Fibroblast of the aortic adventitia (primary cell): ENCODE measurements at places on chromosomes 13 and 19.

DNA sequence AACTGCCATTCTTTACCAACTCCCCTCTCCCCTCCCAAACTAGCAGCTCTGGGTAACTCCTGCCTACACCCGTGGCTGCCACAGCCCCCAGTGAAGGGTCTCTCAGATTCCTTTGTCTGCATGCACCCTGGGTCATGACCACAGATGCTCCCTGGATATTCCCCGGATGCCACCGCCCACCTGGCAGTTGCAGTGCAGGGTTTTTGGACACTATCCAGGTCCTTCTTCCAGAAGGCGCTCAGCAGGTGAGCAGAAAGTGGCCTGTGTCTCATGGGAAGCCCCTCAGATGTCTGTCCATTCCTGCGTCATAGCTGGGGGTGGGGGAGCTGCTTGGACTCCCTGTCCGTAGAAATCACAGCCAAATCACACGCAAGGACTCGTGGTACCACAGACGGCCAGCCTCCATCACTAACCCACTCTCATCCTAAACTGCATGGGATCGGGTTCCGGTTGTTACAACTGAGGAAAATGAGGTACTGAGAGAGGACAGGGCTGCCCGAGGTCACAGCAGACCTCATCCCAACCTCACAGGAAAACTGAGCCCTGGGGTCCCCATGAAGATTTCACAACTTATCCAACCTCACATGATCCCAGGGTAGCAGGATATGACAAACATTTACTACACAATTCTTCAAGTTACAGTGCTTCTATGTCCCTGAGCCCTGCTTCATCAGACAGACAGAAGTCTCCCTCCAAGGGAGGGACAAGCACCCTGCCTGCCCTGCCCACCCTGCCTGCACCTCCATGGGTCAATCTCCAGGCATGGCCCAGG lies 38.6 kb downstream of the ELL start:
- DNase-seq, result no peak

DNA sequence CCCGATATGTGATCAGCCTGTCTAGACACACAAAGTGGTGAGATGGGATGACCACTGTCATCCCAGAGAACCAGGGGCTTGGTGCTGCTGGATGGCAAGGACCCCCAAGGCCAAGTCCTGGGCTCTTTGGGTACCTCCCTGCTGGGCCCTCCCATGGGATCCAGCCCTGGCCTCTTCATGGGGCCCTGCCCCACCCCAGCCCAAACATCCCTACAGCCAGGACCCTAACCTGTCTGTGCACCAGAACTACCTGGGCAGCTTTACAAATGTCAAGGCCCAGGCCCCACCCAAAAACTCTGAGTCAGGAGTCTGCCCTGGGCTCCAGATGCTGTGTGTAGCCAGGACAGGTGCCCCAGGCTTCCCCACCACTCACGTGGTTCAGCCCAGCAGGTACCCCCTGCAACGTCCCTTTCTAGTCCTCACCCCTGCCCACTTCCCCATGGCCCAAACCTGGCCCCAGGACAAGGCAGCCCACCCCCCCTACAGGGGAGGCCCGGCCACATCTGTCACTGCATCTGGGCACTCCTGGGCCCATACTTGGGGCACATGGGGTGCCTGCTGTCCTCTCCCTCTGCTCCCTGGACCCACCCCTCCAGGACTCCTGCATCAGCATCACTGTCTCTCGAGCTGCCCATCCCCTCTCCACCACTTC lies 233.5 kb downstream of the TUBA3C start:
- no peak for DNase-seq

GRCh38 chr13:107821492-107821891 lies 393.8 kb downstream of the LIG4 start:
- DNase-seq, result no peak

GRCh38 chr19:19170873-19171672 lies 1.0 kb upstream of the MEF2B start:
- no peak for DNase-seq

DNA sequence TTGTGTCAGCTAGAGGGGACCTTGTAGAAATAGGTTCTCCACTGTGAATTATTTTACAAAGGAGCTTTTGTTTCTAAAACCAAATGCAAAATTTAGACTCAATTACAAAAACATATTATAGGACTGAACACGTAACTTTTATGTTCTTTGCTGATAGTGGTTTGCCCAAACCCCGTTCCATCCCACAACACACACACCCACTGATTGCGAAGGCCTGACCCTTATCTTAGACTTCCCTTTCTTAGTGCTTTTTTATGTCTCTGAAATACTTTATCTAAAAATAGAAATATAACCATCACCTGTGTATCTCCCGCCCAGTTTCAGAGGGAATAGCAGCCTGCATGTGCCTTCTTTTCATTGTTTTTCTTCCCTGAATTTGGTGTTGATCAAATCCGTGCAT lies 13.0 kb downstream of the CCNA1 start:
- no peak for DNase-seq

- DNase-seq, result no peak
These were observed 3.0 kb downstream of the ZMYM2 start for GRCh38 chr13:19961489-19961888.

DNA sequence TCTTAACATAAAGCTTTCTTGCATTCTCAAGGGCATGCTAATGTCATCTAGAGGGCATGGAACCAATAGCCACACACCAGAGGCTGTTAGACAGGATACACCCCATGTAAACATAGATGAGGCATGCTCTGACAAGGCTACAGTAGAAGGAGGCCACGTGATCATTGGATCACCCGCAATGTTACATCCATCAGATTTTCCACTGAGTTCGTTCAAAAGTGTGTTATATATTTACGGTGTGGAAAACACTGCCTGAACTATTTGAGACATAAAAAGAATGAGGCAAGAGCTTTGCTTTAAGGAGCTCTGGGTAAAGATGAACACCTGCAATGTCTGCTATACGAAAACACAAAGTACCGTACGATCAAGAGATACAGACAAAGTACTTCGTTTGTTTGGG lies 817.5 kb upstream of the SLC10A2 start:
- no peak for DNase-seq
